ENCODE measurements at places on chromosomes 12 and 14.

DNA sequence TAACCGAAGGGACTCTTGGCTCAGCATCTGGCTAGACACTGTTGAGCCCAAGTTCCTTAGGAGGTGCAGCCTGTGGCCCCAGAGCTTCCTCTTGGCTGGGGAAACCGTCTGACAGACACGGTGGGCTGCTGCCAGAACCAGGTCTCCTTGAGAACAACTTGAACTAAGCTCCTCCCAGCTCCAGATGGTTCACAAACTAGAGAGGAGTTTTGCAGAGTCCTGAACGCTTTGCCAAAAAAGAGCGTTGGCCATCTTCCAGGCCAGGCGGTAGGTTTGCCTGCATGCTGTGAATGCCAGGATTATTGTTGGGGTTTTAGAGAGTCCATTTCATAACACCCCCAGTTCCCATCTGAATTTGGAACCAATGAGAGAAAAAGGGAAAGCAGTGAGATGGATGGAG, 399.8 kb downstream of the RGS6 start:
- DNase-seq, result no peak

DNA sequence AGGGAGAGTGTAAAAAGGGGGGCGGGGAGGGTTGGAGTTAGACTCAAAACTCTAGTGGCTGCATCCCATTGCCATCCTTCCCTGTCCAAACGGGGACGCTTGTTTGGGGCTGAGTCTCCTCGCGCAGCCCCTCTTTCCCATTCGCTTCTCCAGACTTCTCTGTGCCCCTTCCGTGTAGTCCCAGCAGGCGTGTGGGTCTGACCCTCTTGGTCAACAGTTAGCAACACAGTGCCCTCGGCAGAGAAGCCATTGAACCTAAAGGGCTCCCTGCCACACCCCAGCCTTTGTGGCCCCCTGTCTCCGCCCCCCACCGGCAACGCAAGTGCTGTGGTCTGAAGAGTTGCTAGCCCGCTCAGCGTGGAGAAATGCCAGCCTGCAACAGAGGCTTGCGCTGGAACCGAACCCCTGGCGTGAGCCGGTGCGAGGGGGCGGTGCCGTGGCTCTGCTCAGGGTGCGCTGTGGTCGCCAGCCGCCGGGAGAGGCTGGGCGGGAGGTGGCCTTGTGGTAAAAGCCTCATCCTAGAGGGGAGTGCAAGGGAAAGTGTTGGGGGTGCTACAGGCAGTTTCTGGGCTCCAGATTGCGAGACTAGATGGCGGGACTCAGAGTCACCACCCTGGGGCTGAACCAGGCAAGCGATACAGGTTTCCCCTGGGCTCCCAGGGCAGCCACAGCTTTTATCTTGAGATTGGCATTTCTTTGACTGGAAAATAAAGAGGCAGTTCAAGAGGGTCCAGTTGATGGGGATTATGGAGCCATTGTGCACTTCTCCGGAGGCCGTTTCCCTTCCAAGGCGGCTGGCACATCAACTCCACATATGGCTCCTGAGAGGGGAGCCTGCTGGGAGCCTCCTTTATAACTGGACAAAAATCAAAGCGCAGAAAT, 2.1 kb downstream of the PLXNC1 start:
- no peak for DNase-seq

DNA sequence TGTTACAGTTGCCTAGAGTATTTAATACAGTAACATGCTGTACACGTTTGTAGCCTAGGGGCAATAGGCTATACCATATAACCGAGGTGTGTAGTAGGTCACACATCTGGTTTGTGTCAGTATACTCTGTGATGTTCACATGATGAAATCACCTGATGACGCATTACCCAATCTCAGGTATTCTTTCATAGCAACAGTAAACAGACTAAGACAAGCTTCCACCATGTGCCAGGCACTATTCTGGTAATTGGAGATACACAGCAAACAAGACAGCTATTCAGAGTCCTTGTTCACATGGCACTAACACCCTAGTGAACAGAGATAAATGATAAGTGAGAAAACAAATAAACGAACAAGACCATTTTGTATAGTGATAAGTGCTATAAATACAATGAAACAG, 3.8 kb upstream of the PDE3A start:
- no peak for DNase-seq

DNA sequence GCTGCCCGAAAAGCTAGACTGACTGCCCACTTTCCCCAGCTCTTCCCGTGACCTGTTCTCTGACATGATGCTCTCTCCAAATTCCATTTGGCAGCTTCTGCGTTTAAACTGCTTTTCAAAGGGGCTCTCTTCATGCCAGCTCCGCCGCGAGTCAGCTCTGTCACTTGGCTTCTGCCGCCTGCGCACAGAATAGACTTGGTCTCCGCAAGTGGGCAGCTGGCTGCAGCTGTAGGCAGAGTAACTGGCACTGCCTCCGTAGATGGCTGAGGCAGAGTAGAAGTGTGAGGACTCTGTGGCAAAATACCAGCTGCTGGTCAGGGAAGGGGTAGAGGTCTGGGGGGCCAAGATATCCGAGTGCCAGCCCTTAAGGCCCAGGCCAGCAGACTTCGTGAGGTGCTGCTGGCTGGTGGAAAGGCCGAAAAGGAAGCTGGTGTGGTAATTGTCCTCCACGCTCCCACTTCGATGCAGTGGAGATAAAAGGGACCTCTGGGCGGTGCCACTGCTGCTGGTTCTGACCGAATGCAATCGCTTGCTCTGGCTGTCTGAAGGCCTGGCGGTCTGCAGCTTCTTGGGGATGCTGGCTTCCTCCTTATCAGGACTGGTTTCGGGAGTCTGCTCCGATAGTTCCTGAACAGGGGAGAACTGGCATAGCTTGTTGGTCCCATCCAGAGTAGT, 85.7 kb downstream of the DUSP16 start:
- no peak for DNase-seq

GRCh38 chr12:120085920-120086645, 30.5 kb downstream of the RAB35 start:
- DNase-seq, result no peak

- DNase-seq, result no peak
These were observed 48.8 kb downstream of the NINJ2 start for GRCh38 chr12:614411-614970.

DNA sequence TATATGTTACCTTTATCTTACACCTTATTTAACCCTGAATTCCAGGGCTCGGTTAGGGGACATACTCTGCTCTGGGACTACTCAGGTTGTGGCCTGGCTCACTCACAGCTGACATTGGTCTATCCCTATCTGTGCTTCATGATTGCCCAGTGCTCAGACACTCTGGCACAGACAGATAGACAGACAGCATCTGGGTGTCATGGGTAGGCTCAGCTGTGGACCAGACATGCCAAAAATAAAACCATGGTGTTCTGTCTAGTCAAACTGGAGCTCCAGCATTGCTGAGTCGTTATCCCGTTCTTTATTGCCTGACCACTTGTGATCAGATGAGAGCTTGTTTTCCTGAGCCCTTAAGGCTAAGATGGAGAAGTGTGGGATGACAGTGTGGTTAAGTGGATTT, 29.0 kb downstream of the FBXW8 start:
- DNase-seq, result no peak

GRCh38 chr12:83477696-83478095, 791.0 kb downstream of the TMTC2 start:
- DNase-seq, result no peak

- no peak for DNase-seq
These were observed 18.1 kb upstream of the WDR20 start for GRCh38 chr14:102121567-102121966.

GRCh38 chr12:31035967-31036665, 37.5 kb upstream of the DDX11 start:
- no peak for DNase-seq

DNA sequence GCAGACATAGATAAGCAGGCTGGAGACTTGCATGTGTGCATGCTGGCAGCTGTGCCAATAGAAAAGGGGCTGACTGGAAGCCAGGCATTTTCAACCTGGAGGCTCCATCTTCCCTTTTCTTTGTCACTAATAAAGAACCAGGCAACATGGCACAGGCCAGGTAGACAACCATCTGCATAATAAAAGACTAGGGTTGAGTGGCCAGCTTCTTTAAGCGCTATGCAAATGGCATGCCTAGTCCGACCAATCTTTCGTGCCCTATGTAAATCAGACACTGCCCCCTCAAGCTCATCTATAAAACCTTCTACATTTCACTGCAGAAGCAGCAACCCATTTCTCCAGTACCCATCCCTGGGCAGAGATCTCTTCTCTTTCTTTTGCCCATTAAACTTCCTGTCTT, 4.6 kb upstream of the KLRC1 start:
- DNase-seq, result no peak

DNA sequence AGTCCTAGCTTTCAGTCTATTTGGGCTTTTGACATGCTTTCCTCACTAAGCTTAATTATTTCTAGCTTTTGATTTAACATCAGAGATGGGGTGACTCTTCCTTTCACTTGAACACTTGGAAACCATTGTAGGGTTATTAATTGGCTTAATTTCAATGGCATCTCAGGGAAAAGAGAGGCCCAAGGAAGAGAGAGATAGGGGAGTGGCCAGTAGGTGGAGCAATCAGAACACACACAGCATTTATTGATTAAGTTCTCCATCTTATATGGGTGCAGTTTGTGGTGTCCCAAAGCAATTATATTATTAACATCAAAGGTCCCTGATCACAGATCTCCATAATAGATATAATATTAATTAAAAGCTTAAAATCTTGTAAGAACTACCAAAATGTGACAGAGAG, 1466.1 kb upstream of the SEL1L start:
- no peak for DNase-seq

GRCh38 chr14:65866886-65867285, 454.4 kb downstream of the FUT8 start:
- DNase-seq, result no peak

DNA sequence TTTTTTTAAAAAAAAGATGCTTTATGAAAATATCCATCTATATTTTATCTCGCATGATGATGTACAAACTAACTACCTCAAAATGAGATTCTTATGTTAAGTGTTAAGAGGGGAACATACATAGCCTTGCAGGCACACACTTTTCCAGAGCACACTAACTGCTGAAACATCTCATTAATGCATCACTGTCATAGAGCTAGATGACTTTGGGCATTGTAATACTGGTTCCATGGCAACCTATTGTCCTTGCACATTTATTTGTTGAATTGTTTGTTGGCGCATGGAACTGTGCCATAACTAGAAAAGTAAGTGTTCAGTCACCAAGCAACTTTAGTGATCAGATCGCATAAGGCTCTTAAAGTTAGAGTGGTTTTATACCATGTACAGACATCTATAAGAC, 348.3 kb downstream of the GALC start:
- no peak for DNase-seq

DNA sequence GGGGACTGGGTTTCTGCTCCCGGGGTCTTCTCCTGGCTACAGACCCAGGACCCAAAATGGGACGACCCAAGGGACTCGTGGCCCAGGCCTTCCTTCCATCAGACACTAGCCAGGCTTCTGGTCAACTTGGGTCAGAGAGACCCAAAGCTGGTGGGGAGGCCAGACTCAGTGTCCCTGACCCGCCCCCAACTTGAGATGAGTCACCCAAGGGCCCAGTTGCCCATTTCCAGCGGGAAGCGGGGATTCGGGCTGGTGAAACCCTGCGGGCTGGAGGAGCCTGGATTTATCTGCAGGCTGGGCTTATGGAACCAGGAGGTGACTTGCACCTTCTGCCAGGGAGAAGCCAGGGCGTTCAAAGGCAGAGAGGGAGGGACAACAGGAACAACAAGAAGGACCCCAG, 81.5 kb downstream of the RFLNA start:
- no peak for DNase-seq

GRCh38 chr12:50988051-50988450, 35.7 kb downstream of the HIGD1C start:
- no peak for DNase-seq

Measured in HFF-Myc (cell line).